ENCODE measurements at places on chromosomes 6 and 20. TPM values are rescaled to one million over a fixed set of nuclear protein-coding genes. Genes with fewer than 3 reads are reported as not detected.

The DOK5 gene
- total RNA-seq = 9.9 TPM

The CCM2L gene
- not detected for total RNA-seq

The SRMS gene
- not detected for total RNA-seq

The TPD52L1 gene
- total RNA-seq = 17.2 TPM

The FAM50B gene
- 7.5 TPM for total RNA-seq

The KCNQ2 gene
- not detected for total RNA-seq

The BPIFA1 gene
- total RNA-seq = not detected

The EYA4 gene
- not detected for total RNA-seq

The GJA10 gene
- not detected for total RNA-seq

The ISM1 gene
- 0.82 TPM for total RNA-seq

The EMILIN3 gene
- total RNA-seq = 1.2 TPM

The F13A1 gene
- not detected for total RNA-seq

The STMND1 gene
- total RNA-seq = not detected

The POFUT1 gene
- total RNA-seq = 37.8 TPM

The MCHR2 gene
- not detected for total RNA-seq

The BPIFB4 gene
- not detected for total RNA-seq

The KCNK17 gene
- total RNA-seq = not detected

The TMEM74B gene
- total RNA-seq = not detected

The ULBP2 gene
- 0.94 TPM for total RNA-seq

The VSX1 gene
- not detected for total RNA-seq

The RNF114 gene
- 76.5 TPM for total RNA-seq

The SYNCRIP gene
- 41.2 TPM for total RNA-seq

The PRRT1 gene
- 0.85 TPM for total RNA-seq

The BTN1A1 gene
- total RNA-seq = not detected

The OLIG3 gene
- total RNA-seq = not detected

The SYCP2L gene
- total RNA-seq = not detected

The C6orf141 gene
- 1.0 TPM for total RNA-seq

The PHACTR3 gene
- total RNA-seq = not detected

The ERVFRD-1 gene
- not detected for total RNA-seq

The PDYN gene
- not detected for total RNA-seq
